ENCODE measurements at places on chromosomes 1 and 21.

DNA sequence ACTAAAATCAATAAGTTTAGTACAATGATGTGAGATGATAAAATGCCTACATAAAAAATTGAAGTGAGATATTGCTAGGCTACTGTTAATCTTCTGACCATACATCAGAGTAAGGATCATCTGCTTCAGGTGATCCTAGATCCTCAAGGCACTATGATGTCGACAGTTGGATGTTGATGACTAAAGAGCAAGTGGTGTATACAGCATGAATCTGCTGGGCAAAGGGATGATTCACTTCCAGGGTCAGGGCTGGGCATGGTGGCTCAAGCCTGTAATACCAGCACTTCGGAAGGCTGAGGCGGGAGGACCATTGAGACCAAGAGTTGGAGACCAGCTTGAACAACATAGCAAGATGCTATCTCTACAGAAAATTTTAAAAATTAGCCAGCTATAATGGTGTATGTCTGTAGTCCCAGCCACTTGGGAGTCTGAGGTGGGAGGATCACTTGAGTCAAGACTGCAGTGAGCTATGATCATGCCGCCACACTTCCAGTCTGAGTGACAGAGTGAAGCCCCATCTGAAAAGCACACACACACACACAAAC lies 24.6 kb downstream of the NUF2 start:
- DNase-seq = peak; percentile 22

DNA sequence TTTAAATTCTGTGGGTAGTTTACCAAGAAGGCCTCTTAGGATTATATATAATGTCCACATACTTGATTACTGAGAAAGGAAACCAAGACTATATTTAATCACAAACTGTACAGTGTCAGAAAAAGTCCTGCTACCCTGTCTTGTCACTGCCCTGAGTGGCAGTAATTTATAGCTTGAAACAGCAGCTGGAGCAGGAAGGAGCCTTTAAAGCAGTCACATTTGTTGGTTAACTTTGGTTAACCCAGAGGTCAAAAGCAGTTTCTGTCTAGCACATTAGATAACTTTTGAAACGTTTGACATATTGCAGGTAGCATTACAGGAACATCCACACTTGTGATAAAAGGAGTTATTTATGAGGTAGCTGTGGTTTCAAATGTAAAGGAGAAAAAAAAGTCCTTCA lies 161.7 kb downstream of the ROR1 start:
- no peak for DNase-seq

DNA sequence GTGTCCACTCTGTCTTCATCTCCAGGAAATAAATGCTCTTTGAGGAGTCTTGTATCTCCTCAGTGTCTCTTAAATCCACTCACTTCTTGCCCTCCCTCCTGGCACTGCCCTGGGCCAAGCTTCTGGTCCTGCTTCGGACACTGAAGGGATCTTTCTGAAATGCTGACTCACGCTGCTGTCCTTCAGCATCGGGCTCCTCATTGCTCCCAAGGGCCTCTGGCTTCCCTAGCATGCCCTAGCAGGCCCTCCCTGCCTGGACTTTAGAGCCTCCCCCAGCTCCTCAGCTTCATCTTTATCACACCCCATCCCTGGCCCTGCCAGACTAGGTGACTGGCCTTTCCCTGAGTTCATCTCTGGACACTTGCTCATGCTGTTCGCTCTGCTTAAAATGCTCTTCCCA lies 96.6 kb downstream of the FOXD2 start:
- no peak for DNase-seq

- no peak for DNase-seq
These were observed 118.0 kb upstream of the PAXBP1 start for GRCh38 chr21:32889596-32889995.

GRCh38 chr1:176949033-176949662 lies 215.4 kb downstream of the ASTN1 start:
- no peak for DNase-seq

DNA sequence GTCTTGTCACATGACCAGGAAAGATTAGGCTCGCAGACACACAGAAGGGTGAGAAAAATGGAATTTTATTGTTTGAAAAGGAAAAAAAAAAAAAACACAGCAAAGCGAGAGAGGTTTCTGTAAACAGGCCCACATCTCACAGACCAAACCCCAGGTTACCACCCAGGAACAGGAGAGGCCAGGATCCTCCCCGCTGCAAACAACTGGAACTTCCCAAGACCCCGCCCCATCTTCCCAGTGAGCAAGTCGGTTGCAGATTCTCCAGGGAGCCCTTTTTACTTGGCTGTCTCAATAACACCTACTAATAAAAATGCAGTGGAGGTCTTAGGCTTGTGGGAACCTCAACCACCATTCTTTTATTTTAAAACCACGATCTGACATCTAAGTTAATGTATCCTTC lies 84.7 kb upstream of the ETS2 start:
- DNase-seq = no peak

GRCh38 chr1:73181190-73181540 lies 898.8 kb upstream of the NEGR1 start:
- DNase-seq = no peak

DNA sequence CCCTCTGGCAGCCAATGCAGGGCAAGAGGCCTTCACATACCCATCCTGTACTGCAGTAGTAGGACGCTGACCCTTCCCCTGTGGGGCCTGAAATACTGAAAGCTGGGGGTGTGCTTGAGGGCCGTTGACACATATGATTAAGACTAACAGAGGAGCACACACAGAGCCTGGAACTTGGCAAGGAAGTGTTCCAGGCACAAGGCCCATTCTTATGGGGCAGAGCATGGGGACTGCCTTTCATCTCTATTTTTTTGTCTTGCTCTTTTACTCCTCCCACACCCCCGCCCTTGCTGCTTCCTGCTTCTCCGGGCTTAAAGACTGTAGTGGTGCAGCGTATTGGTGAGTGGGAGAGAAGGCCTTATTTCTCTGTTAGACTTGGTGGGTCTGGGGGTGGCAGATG lies 137.4 kb downstream of the BACH1 start:
- no peak for DNase-seq

- DNase-seq = no peak
These were observed 16.2 kb upstream of the ARHGAP29 start for GRCh38 chr1:94253456-94254017.

- no peak for DNase-seq
These were observed 15.0 kb downstream of the KRTAP26-1 start for GRCh38 chr21:30305136-30305535.

- DNase-seq = no peak
These were observed 3.3 kb downstream of the SH3BGR start for GRCh38 chr21:39454949-39455668.

DNA sequence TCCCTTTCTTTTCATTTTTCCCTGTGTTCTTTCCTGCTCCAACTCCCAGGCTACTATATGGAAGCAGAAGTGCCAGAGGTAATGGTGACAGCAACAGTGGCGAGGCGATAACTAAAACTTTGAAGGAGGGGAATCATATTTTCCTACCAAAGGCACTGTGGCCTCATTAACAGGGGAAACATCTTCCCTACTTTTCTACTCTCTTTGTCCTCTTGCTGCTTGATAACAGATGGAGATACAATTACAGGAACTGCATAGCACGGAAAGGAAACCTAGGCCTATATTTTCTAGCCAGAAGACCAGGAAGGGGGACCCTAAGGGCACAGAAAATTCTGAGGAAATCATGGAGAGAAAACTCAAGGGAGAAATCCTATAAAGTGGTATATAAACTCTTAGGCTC lies 42.3 kb downstream of the SASS6 start:
- no peak for DNase-seq

GRCh38 chr21:44531606-44532564 lies 8.1 kb downstream of the KRTAP10-1 start:
- no peak for DNase-seq

DNA sequence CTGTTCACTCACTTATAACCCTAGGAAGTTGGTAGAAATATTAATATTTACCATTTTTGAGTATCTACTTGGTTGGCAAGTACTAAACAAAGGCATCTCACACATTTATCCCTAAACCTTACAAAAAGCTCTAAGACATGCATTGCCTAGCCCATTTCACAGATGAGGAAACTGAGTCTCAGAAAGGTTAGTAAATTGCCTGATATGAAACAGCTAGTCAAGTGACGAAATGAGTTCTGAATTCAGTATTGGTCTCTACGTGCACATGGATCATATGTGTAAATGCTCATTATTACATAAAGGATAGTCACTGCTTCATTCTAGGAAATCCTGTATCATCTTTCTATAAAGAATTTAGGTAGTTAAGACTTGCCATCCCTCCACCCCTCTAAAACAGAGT lies 105.1 kb downstream of the BARHL2 start:
- DNase-seq = no peak

DNA sequence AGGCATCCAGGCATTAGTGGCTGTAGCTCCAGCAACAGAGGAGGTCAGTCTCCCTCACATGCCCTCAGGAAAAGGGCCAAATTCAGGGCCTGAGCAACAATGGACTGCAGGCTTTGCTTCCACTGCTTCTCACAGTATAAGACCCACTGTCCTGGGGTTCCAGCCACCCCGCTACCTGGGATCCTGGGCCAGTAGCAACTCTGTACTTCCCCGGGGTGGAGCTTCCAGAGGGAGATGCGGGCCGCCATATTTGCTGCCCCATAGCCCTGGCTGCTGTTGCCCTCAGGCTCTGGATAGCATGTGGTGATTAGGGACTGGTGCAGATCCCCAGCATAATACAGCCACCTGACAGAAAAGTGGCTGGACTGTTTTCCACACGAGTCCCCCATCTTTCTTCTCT lies 201.1 kb upstream of the POGK start:
- DNase-seq = no peak
